ENCODE measurements at places on chromosomes 16 and 17.

DNA sequence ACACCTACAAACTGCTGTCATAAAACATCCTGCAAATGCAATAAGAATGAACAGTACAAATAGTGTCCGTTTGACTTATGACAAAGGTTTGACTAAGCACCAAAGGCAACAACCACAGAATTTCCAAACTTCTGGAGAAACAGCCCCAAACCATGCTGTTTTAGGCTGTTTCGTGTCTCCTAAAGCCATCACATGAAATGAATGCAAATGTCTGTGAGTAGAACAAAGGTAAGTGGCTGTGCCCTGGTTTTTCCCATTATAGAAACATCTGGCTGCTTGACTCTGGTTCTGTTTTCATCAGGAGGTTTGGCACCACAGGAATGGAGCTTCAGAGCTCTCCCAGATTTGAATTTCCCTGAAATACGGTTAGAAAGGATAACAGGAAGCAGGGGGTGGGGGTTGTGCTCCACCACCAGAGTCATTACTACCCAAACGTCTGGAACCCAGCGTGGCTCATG is 4.6 kb upstream of the EMP2 start:
- DNase-seq: no peak

DNA sequence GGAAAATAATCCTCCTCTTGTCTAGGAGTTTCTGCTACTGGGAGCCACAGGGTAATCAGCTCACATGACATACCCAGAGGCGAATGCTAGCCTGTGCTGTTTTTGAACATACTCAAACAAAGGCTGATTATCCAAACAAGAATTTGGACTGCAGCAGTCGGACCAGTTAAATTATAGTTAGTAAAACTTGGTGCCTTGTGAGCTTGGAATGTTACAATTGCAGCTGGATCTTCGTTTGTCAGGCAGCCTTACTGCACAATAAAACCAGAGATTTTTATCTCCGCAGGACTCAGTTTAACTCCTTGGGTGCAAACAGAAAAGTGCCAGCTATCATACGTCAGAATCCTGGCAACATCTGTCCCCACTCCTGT is 163.8 kb upstream of the TBX2 start:
- no peak for DNase-seq

- DNase-seq: no peak
Observed at GRCh38 chr17:63961355-63962212, 11.1 kb downstream of the SCN4A start.

DNA sequence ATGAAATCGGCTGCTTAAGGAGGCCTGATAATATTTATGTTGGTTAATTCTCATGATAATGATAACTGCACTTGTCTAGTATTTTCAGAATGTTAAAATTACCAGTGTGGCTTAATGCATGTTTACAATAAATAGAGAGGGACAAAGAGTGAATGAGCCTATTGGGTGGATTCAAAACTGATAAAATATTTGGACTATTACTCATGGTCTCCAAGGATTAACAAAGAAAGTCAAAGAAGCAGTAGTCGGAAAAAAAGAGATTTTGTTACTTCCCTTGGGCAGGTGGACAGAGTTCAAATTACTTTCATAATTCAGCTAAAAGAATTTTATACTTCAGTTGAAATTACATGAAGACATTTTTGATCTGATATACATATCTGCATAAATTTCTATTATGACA is 258.2 kb upstream of the PMFBP1 start:
- DNase-seq: no peak

- peak; percentile 12 for DNase-seq
Observed at GRCh38 chr16:90046122-90046970, 27.1 kb upstream of the DBNDD1 start.

DNA sequence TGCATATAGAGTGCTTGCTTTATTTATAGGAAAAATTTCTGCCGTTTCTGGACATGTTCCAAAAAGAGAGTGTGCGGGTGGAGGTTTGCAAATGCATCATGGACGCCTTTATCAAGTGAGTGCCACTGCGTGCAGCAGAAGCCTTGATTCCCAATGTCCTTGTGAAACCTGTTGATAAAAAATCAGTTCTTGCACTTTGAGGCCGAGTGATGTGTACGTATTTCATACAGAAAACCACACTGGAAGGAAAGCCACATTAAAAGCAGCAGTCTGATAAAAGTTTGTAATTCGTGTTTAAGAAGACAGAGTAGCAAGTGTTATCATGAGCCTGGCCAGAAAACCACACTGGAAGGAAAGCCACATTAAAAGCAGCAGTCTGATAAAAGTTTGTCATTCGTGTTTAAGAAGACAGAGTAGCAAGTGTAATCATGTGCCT is 78.0 kb downstream of the KNOP1 start:
- DNase-seq: no peak

DNA sequence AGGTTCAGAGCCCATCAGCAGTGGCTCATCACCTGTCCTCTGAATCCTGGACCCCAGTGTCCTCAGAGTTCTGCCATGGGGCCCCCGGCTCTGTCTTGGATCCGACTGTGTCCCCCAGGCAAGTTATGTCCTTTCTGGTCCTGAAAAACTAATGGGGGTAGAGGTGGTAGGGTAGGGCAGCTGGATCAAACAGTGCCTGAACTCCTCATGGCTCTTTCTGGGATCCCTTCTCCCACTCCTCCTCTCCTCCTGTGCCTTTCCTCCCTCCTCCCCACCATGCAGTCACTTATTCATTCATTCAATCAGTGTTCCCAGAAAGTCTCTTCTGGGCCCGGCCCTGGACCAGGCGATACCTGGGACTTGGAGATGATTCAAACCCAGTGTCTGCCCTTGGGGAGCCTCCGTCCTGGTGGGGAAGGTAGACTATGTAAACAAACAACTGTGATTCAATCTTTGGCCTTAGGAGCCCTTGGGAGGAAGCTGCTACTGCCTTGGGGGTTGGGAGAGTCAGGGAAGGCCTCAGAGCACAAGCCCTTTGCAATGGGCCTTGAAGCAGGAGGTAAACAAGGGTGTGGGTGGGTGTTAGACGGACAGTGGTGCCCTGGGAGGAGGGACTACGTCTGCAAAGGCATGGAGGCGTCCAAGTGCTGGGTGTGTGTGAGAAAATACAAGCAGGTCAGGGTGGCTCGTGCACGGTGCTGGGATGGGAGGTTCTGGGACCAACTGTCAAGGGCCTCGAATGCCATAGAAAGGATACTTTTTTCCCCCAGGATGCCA is 6.4 kb upstream of the FAM83G start:
- DNase-seq: no peak

DNA sequence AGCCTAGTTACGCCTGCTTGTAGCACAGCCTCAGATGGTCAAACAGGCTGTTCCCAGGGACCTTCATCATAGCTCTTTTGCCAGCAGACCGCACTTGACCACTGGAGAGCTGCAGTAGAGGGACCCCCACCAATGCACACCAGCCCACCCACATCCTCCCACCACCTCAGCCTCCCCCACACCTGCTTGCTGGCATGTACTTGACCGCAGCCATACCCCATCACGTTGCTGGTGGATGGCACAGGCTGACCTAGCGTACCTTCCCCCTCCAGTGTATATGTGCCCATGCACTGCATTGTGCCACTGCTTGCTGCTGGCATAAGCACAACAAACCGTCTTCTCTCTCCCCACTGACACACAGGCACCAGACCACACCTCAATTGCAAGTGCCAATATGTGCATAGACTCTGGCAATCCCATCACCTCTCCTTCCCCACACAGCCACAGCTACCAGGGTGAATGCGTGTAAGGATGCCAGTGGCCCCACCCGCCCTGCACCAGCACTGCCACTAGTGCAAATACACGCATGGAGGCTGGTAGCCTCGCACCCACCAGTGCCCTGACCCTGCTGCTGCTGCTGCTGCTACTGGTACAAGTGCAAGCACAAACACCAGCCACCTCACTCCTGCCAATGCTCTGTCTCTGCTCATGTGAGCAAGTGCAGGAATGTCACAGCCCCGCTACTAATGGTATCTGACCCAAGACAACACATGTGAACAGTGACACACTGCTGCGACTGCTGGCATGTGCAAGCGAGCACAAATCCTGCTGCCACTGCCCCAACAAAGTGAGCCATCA is 1377.6 kb downstream of the CDH11 start:
- no peak for DNase-seq

- DNase-seq: no peak
Observed at GRCh38 chr17:19305256-19305655, 57.3 kb downstream of the B9D1 start.

DNA sequence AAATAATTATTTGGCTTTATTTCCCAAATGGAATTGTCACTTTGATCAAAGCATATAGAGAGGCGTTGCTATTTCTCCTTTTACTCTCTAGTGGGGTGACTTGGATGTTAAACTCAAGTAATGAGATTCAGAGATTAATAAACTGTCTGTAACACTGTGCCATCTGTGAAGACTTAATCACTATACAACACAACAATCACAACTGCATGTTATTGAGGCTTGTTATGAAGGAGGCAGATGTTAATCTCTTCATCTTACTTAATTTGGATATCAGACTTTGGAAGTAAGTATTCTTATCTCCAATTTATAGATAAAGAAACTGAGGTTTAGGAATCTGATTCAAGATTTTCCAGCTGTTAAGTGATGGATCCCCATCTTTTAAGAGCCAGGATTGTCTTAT is 132.5 kb downstream of the CNTNAP4 start:
- DNase-seq: no peak

- no peak for DNase-seq
Observed at GRCh38 chr17:9419932-9420453, 155.6 kb downstream of the STX8 start.

- DNase-seq: no peak
Observed at GRCh38 chr16:58063377-58064076, 38.0 kb downstream of the MMP15 start.

GRCh38 chr16:84885342-84885910 is 65.6 kb downstream of the CRISPLD2 start:
- DNase-seq: no peak

- no peak for DNase-seq
Observed at GRCh38 chr16:14129502-14129901, 58.4 kb downstream of the MRTFB start.

DNA sequence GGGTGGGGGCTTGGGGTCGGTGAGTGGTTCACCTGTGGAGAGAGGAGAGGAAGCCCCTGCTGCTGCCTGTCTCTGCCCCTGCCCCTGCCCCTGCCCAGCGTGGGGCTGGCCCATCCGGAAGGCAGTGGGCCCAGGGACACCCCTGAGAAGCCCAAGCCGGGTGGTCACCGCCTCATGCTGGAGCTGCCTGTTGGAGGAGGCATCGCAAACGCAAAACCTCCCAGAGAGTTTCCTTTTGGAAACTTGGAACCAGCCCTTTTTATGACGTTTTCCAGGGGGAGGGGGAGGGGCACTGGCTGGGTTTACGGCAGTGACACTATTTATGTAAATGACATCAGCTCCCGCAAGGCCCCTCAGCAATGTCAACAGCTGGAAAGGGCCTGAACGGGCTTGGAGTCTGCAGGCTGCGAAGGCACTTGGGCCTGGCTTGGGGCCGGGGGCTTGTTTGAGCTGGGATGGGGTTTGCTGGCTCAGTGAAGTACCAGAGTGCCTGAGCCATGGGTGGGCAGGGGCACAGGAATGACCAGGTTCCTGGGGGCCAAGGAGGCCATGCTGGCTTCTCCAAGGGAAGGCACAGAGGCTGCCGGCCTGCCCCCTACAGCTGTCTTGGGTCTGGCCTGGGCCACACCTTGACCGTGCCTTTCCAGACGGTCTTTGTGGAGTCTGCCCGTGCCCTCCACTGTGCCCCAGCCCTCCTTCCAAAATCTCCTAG is 219.5 kb downstream of the NTN1 start:
- peak; percentile 12 for DNase-seq

GRCh38 chr17:54745239-54745638 is 155.4 kb upstream of the TOM1L1 start:
- no peak for DNase-seq

- no peak for DNase-seq
Observed at GRCh38 chr17:62078009-62078408, 12.9 kb upstream of the MED13 start.

GRCh38 chr17:41735744-41736143 is 1.3 kb upstream of the HAP1 start:
- no peak for DNase-seq

GRCh38 chr17:68327823-68328557 is 36.7 kb downstream of the ARSG start:
- no peak for DNase-seq

- peak; percentile 99 for DNase-seq
Observed at GRCh38 chr17:28951428-28951990, at the start of gene PHF12. PHF12 (minus strand) TSS chr17:28951518; CDS start chr17:28950960, 558 bp downstream.

DNA sequence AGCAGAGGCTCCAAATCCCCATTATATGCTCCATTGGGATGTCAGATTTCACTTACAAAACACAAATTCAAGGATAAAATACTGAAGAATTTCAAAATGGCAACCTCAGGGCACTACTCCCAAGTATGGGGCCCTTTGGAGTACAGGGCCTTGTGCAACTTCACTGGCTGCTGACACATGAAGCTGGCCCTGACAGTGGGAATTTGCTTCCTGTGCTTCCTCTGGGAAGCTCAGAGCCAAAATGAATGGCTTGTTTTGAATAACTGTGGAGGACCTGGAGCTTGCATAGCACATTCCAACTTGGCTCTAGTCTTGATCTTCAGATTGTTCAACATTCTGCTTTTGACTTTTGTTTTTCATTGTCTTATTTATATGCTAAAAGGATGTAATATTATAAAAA is 52.3 kb upstream of the HNF1B start:
- DNase-seq: no peak

GRCh38 chr17:41446806-41447205 is 6.0 kb upstream of the KRT38 start:
- no peak for DNase-seq

DNA sequence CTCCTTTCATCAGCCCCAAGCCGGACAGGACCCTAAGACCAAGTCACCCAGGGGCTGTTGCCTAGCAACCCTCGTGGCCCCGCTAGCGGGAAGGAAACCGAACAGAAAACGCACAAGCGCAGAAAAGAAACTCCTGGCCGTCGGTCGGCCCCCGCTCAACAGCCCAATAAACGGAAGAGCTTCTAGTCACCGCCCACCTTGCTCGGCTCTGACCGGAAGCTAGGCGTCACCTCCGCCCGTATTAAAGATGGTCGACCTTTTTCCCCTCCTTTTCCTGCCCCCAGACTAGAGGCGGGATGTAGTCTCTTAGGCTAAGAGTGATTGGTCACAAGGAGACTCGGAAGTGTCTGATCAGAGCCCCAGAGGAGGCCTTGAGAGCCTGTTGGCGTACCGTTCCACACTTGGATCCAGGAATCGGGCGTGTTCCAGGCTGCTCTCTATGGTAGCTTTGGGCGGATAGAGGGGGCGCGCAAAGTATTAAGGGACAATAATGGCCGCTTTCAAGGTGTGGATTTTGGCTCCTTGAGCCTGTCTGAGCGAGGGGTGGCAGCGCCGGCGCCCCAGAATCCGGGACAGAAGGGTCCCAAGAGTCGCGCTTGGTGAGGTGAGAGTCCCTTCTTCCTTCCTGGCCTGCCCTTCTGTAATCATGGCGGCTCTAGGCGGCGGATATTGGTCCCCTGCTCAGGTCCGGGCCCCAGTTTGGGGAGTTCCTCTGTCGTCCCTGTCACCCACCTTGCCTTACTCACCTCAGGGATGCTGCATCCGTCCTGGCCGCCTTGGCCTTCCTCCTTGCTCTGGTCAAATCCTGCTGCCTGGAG is at the start of the genes DHX38 and TXNL4B:
TSS of gene DHX38 (plus strand) at position 400 of the 818 bp plus-strand sequence. CDS start 2,311 bp downstream, outside the sequence.
TSS of gene TXNL4B (minus strand) at position 173 of the 818 bp plus-strand sequence. CDS start 2,871 bp downstream, outside the sequence.
- DNase-seq: peak; percentile 93

DNA sequence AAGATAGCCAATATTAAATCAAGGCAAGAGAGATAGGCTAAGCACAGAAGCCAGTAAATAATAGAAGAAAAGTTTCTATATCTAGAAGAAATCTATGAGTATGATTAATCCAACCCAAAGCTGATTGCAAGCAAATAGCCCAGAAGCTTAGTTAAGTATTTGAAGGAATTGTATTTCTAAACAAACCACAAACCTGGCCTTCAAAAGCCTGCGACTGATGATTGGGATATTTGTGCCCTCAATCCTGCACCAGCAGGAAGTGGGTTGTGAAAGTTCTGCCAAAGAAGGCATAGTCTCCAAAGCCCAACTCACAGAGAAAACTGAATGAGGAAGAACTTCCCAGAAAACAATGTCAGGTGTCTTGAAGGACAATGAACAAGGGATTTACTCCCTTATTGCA is 114.5 kb upstream of the C17orf78 start:
- no peak for DNase-seq
